ENCODE measurements at places on chromosomes 12 and 14.

DNA sequence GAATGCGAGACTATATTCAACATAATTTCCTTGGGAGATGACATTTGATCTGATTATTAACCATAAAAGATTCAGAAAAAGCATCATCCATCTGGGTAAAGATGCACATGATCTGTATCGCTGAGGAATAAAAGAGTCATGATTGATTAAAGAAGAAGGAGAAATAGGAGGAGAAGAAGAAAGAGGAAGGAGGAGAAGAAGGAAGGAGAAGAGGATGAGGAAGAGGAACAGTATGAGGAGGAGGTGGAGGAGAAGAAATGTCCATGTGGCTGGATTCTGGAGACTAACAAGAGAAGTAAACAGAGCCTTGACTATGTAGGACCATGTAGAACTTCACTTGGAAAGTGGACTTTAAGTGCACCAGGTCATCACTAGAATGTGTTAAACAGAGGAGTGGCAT, 947.4 kb downstream of the LRFN5 start:
- no peak for DNase-seq

- DNase-seq: no peak
Measured at GRCh38 chr12:124172636-124173035, 122.3 kb upstream of the RFLNA start.

GRCh38 chr12:96057986-96058553, 22.7 kb upstream of the LTA4H start:
- no peak for DNase-seq

- DNase-seq: no peak
Measured at GRCh38 chr14:93042968-93043940, 72.5 kb downstream of the ITPK1 start.

DNA sequence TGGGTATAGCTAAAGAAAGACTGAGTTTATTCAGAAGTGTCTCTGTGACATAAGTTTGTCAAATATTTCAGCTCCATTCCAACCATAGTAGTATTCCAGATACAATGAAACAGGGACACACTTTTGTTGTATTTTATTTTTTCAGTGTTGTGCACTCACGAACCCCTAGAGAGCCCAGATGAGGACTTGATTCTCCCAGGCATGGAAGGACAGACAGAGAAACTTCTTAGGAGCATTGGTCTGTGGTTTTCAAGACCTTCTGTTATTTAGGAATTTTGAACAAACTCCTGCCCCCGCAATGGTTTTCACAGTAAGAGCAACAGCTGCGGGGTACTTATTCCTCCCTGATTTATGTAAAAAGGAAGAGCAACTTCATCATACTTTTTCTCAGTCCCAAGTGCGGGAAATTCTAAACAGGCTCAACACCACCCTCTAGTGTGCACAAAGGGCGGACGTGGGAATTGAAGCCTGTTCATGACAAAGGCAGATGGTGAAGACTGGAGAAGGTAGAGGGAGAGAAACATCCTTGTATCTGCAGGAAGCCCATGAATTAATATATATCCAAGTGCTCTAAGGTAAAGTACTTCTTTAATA, 147.6 kb downstream of the PAH start:
- no peak for DNase-seq

- DNase-seq: no peak
Measured at GRCh38 chr12:113155646-113156045, 6.1 kb downstream of the CFAP73 start.

DNA sequence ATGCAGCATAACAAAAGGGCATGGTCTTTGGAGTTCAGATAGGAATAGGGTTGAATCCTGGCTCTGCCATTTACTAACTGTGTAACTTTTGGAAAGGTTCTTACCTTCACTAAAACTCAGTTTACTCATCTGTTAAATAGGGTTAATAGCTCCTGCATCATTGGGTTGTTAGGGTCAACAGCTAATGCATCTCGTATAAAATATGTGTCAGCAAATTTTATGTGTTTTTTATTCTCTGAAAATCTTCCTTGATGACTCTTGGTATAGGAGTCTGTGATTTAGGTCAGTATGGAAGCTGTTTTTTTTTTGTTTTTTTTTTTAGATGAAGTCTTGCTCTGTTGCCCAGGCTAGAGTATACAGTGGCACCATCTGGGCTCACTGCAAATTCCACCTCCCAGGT, 36.1 kb upstream of the SRP54 start:
- no peak for DNase-seq

- DNase-seq: no peak
Measured at GRCh38 chr14:81402123-81402495, 2.0 kb upstream of the STON2 start.

- no peak for DNase-seq
Measured at GRCh38 chr12:8816448-8817050, 5.9 kb upstream of the A2ML1 start.

DNA sequence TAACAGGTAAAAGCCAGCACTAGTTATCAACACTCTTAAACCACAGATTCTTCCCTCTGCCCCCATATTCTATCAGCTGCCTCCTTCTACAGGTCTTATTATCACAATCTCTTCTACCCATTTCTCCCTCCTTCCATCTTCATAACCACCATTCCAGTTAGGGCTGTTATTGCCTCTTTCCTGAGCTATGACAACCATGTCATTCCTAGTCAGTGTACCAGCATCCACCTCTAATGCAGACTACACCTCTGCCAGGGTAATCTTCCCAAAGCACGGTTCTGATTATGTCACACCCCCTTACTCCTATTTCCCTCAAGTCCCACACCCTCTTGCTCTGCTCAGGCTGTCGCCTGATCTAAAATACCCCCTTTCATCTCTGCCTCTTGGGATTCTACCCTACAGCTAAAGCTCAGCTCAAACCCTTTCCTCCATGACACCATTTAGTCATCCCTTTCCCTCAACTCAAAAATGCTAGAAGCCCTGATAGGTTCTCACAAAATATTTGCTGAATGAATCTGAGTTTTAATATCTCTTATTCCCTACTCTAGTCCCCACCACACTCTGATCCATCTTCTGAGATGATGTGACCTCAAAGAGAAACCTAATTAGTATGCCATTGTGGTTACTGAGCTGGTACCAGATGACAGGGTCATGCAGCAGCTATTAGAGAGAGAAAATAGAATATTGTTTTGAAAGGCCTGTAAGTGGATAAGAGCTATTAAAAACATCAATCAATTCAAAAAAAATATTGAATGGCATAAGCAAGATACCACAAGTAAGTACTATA, 11.7 kb downstream of the RACGAP1 start:
- DNase-seq: no peak

DNA sequence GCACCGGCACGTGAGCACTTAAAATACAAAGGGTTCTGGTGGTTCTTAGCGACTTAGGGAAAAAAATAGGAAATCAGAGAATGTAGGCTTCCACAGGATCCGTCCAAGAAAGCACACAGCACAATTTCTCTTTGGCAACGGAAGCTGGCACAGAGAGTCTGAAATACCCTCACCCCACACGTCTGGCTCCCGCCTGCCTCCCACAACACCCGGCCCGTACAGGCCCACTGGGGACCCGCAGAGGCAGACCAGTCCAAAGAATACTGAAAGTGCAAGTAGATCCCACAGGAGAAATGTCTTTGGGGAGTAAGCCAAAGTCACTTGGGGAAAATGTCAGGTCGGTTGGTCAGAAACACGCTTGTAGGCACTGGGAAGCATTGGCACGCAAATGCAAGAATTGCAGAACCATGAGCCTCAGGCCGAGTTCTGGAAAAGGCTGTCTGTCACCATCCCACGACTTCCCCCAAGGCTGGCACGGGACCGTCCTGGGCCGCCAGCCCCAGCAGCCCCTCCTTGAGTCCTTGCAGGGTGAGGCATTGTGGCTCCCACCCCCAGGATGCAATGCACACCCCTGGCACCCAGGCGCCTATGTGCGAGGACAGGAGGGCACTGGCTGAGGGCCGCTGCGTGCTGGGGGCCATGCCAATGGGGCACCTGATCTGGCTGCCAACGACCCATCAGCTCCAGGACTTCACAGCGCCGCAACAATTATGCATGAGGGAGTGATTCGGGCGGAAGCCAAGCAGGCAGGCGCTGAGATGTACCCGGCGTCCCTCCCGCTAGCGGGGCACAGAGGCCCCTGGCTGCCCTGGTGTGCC, 29.7 kb downstream of the CHGA start:
- DNase-seq: no peak

GRCh38 chr14:100062590-100062989, 2.6 kb upstream of the EVL start:
- DNase-seq: no peak

GRCh38 chr12:122669397-122670070, 33.6 kb downstream of the HCAR2 start:
- DNase-seq: no peak

DNA sequence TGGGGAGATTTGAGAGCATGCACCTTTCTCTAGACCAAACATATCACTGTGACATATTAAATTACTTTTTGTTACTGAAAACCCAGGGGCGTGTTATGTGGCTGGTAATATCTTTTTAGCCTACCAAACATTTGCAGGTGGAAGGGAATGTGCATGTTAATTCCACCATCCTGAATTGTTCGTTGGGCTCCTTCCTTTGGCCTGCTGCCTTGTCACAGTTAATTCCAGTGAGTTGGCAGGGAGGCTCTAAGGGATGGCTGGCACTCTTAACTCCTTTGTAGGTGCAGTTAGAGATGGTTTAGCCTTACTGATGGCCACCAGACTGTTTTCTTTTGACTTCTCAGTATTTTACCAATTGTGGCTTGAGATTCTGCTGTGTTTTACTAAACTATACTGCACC, 64.5 kb downstream of the DIP2B start:
- DNase-seq: no peak

- DNase-seq: no peak
Measured at GRCh38 chr12:116674643-116675183, 63.2 kb downstream of the SPRING1 start.

GRCh38 chr14:93023039-93023438, 92.7 kb downstream of the ITPK1 start:
- no peak for DNase-seq

DNA sequence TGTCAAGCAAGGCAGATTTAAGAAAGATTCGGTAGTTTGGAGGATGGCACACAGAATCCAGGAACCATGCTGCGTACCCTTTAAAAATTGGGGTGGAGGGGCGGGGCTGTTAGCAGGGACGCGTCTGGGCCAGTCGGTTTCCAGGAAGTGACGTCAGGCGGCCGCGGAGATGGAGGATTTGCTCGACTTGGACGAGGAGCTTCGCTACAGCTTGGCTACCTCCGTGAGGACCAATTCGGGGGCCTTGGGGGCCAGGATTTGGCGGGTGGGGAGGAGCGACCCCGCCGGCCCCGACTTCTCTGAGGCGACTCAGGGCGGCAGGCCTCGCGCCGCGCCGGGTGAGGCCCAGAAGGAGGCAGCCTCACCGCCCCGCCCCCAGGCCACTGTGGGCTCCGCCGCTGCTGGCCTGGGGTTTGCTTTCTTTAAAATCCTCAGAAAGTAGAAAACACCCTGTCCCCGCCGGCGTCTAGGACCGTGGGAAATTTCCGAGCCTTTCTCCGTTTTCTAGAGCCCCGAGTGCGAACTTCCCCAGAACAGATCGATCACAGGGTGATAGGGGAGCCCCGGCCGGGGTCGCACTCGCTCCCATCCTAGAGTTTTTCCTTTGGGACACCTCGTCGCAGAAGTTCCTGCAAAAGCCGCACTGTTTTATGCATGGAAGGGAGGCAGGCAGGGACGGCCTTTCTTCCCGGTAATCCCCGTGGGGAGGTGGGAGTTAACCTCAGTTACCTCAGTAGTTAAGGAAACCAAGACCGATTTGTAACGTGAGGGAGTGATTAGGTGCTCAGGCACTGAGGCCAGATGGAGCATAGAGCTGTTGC, at the start of gene IFT43:
TSS of gene IFT43 (plus strand) at position 146 of the 821 bp plus-strand sequence. CDS start at position 170, 24 bp downstream.
- DNase-seq: peak; percentile 17

GRCh38 chr14:80358112-80358511, 146.8 kb upstream of the DIO2 start:
- no peak for DNase-seq

- no peak for DNase-seq
Measured at GRCh38 chr12:22409377-22410164, 75.1 kb upstream of the ST8SIA1 start.

- no peak for DNase-seq
Measured at GRCh38 chr14:34199585-34199984, 248.7 kb upstream of the EGLN3 start.

GRCh38 chr12:70487440-70487839, 121.3 kb downstream of the KCNMB4 start:
- no peak for DNase-seq

GRCh38 chr12:49331380-49332222, 5.4 kb downstream of the C1QL4 start:
- no peak for DNase-seq

- DNase-seq: no peak
Measured at GRCh38 chr12:69464428-69464827, 5.8 kb upstream of the FRS2 start.

DNA sequence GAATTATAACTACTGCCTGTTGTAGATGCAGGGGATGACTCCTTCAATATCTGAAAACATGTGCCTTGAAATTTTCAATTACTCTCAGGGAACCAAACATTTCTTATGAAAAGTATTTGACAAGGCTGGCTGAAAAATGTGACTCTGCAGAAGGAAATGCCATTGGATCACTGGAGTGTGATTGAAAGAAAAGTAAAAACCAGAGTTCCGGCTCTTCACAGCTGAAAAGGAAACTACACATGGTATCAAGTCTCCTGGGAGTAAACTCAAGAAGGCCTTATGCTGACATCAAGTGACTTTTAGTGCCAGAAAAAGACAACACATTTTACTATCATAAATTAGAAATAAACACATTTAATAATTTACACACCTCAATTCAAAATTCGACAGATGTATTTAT, 693.0 kb downstream of the LRFN5 start:
- no peak for DNase-seq

GRCh38 chr12:112347581-112347982, 34.6 kb downstream of the HECTD4 start:
- DNase-seq: no peak

DNA sequence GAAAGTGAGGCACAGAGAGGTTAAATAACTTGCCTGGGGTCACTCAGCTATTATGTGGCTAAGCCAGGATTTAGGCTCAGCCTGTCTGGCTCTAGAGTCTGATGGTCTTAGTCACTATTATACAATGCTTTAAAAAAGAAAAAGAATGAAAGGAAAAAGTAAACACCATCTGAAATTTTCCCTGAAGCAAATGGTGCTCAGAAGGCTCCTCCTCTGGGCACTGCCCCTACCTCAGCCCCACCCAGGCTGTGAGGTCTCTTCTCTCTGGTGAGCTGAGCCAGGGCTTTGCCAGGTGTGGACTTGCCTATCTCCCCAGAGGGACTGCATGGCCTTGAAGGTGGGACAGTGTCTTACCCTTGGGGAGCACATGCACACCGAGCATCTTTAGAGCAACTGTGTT, 117.5 kb upstream of the DYRK2 start:
- no peak for DNase-seq

- no peak for DNase-seq
Measured at GRCh38 chr12:67279637-67280036, 10.5 kb downstream of the CAND1 start.

- DNase-seq: no peak
Measured at GRCh38 chr12:62738616-62739015, 196.3 kb downstream of the PPM1H start.

- DNase-seq: no peak
Measured at GRCh38 chr12:116159593-116160200, 117.8 kb downstream of the MED13L start.

GRCh38 chr14:103225476-103225875, 102.2 kb downstream of the TNFAIP2 start:
- DNase-seq: no peak

GRCh38 chr12:118959348-118959747, 22.0 kb upstream of the SRRM4 start:
- DNase-seq: no peak

Data from NCI-H187 treated with DMSO at 0.1 percent for 48 hours (cell line).